GM23338 (cell line): ENCODE measurements at places on chromosomes 5 and 9. TPM values are rescaled to one million over a fixed set of nuclear protein-coding genes. Genes with fewer than 3 reads are reported as not detected.

The SEMA4D gene
- total RNA-seq = 48.0 and 63.0 TPM in 2 replicates

The PCDHGA4 gene
- total RNA-seq = 4.2 and 7.2 TPM in 2 replicates

The TAF1L gene
- total RNA-seq = 0.04 and 0.07 TPM in 2 replicates

The MEGF10 gene
- total RNA-seq = 28.3 and 45.1 TPM in 2 replicates

- no peak for DNase-seq
Measured at GRCh38 chr5:143738417-143739401, 73.3 kb upstream of the HMHB1 start.

- DNase-seq = no peak
Measured at GRCh38 chr5:100313657-100314056, 221.5 kb upstream of the FAM174A start.

GRCh38 chr5:169914766-169915165 lies 65.5 kb downstream of the INSYN2B start:
- peak; percentile 32 for DNase-seq

- no peak for DNase-seq
Measured at GRCh38 chr9:96616817-96617438, 2.7 kb downstream of the CDC14B start.

DNA sequence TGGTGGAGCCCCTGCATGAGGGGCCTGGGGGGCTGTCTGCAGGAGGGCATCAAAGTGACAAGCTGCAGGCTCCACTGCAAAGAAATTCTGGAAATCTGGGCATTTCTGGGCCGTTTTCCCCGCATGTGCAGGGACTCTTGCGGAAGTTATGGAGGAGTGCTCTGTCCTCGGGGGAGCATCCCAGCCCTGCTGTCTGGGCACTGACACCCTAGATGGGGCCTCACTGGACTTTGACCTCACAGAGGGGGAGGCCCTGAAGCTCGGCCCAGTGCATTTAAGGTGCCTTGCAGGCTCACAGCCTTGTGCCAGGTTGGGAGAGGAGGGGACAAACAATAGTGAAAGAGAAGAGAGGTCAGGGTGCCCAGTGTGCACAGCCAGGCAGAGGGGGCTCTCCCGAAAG lies 35.4 kb downstream of the LHX3 start:
- no peak for DNase-seq

GRCh38 chr9:134612309-134612708 lies 29.3 kb upstream of the COL5A1 start:
- DNase-seq = no peak

DNA sequence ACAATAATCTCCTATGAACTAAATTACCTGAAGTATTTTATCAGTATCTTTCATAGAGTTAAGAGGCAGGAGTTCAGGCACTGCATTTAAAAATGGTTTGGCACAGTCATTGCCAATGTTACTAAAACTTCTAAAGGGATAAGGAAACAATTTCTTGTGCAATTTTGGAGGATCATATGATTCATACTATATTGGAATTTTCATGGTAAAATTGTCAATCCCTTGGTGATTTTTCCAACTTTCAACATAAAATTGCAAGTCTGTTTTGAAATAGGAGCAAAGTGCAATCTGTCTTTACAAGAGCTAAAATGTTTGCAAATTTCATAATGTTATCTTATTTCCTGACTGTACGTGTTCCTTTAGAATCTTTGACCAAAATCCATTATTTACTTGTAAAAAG lies 211.1 kb downstream of the DMRTA1 start:
- no peak for DNase-seq

- no peak for DNase-seq
Measured at GRCh38 chr9:9730174-9730573, 882.6 kb downstream of the PTPRD start.

- DNase-seq = no peak
Measured at GRCh38 chr5:90201923-90202322, 207.6 kb downstream of the CETN3 start.

DNA sequence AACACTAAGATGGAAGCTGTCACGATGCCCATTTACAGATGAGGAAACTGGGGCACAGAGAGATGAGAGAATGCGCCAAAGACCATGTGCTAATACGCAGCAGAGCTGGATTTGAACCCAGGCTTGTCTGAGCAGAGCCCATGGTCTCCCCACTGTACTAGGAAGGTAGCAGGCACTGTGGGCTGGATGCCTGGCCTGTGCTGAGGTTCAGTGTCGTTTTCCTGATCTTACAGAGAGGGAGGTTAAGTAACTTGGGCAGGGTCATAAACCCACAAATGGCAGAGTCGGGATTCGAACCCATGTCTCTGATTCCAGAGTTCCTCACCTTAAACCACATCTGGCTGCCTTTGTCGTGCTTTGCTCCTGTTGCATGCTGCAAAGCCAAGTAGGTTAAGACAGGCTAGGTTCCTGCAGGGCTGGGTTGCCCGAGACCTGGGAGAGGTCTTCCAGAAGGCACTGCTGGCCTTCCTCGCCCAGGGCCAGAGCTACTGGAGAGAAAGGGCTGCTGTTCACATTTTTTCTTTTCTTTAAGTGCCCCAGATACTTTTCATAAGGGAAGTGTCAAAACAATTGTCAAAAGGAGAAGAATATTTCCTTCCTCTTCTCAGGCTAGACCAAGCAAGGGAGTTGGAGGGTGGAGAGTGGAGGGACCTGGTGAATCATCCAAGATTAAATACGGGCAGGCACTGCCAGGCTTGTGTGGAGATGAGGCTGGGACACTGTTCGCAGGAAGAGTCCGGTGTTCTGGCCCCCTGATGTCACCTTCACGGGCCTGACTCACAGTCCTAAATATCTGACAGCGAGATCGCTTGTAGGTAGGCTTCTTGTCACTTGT lies 3.2 kb downstream of the NEK6 start:
- no peak for DNase-seq
